Stimulated activated naive CD4-positive, alpha-beta T cell treated with Interleukin-2 at 50 U/mL for 16 hours (primary cell): ENCODE measurements at places on chromosomes 2 and 18.

- DNase-seq, result no peak
Observed at GRCh38 chr2:240397924-240398645, 37.4 kb upstream of the GPC1 start.

- no peak for DNase-seq
Observed at GRCh38 chr2:173865971-173866873, 99.0 kb downstream of the SP3 start.

GRCh38 chr2:65049010-65049639 is 7.1 kb upstream of the CEP68 start:
- no peak for DNase-seq

DNA sequence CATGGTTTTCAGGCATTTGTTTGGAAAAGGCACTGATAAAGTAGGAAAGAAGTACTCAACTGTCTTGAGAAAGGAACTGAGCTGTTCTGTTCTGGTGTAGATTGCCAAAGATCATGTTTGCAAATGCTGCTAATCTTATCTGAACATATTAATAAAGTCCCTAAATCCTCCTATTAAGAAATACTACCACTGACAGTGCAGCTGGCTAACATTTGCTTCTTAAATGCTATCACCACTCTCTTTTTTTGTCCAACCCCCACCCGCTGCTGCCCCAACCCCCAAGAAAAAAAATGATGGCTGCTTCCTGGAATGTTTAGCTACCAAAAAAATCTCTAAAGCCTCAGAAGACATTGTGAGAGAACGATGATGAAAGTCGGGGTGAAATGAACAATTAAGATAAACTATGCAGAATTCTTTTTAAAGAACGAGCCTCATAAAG is 130.7 kb downstream of the CCBE1 start:
- DNase-seq, result no peak

GRCh38 chr2:165371356-165371755 is 98.1 kb upstream of the CSRNP3 start:
- no peak for DNase-seq

- DNase-seq, result no peak
Observed at GRCh38 chr2:219476652-219477151, 22.0 kb upstream of the GMPPA start.

DNA sequence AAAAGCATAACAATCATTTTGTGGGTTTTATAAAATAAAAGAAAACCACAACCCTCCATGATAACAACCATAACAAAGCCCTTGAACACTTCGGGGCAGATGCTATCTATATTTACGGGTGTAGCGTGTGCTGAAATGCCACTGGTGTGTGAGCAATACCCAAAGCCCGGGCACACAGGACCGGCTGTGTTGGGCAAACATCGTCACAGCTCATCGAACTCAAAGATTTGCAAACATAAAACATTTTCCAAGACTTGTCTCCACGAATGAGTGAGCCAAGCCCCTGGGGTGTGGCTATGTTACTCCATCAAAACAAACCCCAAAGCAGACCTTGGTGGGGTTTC is 290.2 kb downstream of the LPIN1 start:
- DNase-seq, result no peak

DNA sequence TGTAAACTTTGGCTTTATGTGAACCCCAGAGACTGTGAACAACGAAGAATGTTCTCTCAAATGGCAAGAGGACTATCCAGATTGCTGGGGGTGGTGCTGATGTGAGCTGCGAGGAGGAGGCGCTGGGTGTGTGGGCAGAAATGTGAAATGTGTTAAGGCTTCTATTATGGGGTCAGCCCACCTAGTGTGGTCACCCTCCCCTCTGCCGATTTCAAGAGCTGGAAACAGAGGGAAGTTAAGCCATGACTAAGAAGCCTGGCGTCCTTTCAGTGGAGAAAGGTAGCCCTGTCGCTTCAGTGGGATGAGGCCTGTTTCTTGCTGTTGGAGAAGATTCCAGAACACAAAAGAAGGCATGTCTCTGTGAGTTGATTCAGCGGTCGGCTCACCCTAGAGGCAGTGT is 89.0 kb upstream of the KCTD1 start:
- no peak for DNase-seq

GRCh38 chr18:41860987-41861386 is 94.0 kb upstream of the PIK3C3 start:
- no peak for DNase-seq

DNA sequence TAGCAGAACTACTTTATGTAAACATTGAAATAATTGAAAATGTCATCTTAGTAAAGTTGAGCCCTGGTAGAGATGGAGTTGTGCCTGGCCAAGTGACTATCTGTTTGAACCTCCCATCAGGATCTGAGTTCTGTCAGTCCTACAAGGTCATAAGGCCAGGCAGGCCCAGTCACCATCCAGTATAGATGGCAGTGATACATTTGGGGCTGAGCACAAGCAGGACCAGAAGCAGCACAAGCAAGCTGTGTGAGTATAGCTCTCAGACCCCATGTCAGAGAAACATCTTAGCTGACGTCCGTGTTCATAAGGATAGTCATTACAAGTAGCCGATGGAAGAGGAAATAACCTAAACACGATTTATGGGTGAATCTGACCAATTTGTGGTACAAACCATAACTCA is 44.5 kb upstream of the RBMS1 start:
- DNase-seq, result no peak

DNA sequence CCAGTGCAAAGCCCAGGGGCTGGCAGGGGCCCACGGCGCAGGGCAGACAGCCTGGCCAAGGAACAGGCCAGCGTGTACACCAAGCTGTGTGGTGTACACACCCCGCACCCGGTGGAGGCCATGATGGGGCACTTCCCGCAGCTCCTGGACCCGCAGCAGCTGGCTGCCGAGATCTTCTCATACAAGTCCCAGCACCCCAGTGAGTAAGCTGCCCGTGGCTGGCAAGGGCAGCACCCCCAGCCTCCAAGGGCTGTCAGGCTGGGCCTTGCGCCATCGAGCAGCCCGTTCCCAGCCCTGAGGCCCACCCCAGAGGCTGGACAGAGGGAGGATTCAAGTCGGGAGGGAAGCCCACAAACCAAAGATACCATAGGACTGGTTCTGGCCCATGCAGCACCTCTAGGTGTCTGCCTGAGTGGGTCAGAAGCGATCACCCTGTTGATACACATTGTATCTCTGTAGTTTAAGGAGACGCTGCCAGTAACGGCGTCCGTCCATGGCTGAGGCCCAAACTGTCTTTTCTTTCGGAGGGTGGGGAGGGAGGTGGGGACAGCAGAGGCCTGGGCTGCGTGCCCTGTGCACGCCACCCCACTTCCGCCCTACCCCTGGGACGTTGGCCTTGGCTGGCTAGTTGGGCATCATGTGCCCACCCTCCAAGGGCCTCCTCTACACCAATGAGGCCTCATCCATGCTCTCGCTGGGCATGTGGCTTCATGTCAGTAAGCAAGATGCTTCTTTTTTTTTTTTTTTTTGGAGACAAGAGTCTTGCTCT is 16.8 kb upstream of the MTERF4 start:
- DNase-seq, result no peak

- DNase-seq, result no peak
Observed at GRCh38 chr2:69734035-69734611, 7.8 kb upstream of the ANXA4 start.

GRCh38 chr2:184566716-184567115 is 31.6 kb upstream of the ZNF804A start:
- no peak for DNase-seq

- no peak for DNase-seq
Observed at GRCh38 chr2:64586883-64587481, 62.9 kb downstream of the AFTPH start.

DNA sequence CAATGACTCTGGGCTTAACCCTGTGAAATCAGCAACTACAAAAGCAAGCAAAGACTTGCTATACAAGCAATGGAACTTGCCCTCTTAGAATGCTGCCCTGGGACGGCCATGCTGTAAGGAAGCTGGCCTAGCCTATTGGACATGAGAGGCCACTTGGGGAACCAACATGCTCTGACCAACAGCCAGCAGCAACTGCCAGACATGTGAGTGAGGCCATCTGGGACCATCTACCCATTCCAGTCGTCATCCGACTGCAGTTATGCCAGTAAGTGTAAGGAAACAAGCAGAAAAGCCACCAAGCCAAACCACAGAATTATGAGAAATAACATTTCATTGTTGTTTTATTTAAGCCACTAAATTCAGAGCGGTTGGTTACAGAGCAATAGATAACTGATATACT is 40.9 kb downstream of the CLASP1 start:
- DNase-seq, result no peak

GRCh38 chr18:37275237-37275741 is 290.3 kb downstream of the CELF4 start:
- DNase-seq, result no peak

DNA sequence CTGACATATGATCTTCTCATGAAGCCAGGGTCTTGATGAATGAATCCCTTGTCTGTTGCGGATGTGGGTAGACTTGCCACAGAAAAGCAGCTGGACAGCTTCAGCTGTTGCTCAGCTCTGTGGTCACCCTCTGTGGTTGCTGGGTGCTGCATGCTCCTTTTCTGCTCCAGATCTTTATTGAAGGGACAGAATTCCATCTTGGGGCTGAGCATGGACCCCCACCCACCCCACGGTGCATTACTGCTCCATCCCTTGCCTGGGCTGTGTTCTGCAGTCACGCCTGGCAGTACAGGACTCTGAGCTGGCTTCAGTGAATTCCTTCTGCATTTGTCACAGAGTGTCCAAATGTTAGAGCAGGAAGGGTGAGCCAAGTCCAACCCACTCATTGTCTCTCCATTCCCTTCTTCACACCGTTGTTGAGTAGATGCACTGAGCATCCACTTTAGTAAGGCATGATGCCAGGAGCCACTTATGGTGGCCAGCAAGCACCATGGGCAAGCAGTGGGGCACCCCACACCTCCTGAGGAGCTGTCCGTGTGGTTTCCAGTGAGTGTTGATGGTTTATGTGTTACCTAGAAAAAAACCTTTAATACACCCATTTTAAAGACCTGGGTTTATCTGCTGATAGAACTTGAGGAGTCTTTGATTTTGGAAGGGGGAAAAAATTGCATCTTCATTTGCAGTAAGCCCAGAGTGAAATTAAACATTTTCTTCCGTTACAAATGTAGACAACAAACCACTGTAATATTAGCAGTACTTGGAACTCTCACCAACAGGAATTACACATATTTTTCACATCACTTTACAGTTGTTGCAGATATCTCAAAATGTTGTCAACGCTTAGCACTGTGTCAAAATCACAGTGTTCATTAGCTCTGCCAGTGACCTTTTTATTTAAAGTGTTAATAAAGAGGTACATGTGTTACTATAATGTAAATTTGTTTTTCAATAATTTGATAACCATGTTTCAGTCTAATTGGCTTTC is 14.7 kb upstream of the ITGB6 start:
- DNase-seq, result no peak

GRCh38 chr2:172440795-172441194 is 13.4 kb downstream of the ITGA6 start:
- DNase-seq, result no peak

DNA sequence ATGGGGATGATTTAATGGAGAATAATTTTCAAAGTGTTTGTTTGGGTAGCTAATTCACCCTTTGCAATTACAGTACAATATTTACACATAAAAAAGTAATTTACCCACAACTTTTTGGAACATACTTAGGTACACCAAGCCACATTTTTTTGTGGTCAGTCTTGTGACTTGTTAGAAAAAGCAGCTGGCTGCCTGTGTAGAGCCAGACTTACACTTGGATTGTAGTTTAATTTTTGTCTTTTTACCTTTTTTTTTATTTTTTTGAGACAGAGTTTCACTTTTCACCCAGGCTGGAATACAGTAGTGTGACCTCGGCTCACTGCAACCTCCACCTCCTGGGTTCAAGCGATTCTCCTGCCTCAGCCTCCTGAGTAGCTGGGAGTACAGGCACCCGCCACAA is 45.4 kb downstream of the RALBP1 start:
- no peak for DNase-seq

DNA sequence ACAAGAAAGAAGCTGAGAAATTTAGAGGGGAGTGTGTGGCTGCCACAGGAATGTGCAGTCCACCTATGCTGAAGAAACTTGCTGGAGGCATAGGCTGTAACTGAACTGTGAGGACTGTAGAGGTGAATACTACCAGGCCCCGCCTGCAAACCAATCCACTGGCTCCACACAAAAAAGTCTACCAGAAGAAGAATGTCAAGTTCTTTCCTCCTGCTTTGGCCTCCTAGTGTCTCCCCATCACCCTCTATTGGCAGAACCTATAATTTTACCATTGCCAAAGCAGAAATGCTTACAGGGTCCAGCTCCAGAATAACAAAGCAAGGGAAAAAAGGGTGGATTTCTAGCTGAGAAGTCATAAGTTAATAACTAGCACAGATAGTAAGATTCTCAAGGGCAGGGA is 5.9 kb upstream of the ATP5MC3 start:
- DNase-seq, result no peak

DNA sequence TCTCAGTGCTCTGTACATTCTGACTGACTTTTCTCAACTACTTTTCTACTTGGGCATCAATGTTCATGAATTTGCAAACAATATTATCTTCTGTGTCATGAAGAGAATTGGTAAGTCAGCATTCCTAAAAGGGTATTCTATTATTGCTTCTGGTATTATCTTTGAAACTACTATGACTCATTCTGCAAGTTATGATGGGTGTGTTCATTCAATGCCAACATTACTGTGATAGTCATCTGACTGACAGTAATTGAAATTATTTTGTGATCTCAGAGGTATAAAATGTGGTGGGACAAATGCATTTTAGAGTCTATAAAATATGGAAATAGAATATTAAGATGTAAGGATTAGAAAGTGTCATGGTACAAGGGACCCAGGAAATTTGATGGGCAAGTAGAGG is 736.0 kb upstream of the CELF4 start:
- DNase-seq, result no peak

- no peak for DNase-seq
Observed at GRCh38 chr2:68309426-68309825, 10.3 kb downstream of the CNRIP1 start.

DNA sequence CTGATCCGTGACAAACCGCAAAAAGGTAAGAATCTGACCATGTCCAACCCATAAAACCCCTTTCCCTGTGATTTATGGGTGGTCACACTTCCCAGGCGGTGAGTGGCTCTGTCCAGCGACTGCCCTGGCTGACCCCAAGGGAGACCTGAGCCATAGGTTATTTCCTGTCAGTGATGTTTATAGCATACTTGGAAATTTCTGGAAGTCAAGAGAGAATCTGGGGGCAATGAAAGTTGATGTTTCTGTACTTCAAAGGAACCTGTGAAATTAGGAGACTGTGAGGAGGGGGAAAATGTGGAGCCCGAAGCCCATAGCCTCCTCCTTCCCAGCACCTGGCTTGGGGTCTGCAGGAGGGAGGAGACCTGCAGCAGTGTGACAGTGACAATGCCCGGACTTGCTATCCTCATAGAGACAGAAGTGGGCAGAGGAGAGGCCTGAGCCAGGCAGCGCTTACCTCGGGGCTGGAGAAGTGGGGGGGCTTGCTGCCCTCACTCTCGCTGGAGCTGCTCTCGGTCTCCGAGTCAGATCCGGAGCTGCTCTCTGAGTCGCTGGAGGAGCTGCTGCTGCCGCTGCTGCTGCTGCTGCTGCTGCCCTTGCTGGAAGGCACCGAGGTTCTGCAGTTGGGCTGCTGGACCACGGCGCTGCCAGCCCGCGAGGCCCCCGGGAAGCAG is 111.3 kb upstream of the REV1 start:
- no peak for DNase-seq

DNA sequence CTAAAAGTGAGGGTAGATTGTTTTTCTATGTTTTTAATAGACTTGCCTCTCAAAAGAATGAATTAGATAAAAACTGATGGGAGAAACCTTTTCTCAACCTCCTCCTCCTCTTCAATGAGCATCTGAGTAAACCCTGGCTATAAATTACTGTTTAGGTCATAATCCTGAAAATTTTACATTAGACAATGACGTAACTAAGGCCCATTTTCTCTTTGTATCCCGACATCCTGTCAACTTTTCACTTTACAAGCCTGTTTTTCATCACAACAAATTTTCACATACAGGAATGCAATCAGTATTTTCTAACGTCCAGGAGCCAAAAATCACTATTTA is 1.3 kb downstream of the SPIRE1 start:
- DNase-seq, result no peak
